ENCODE measurements at places on chromosomes 3 and 15. TPM values are rescaled to one million over a fixed set of nuclear protein-coding genes. Genes with fewer than 3 reads are reported as not detected.

The FBXL2 gene
- not detected for polyA plus RNA-seq

The XXYLT1 gene
- polyA plus RNA-seq = 5.2 TPM

The KCNMB3 gene
- polyA plus RNA-seq = 3.4 TPM

The HTR3E gene
- polyA plus RNA-seq = not detected

The CYP8B1 gene
- polyA plus RNA-seq = not detected

The MINDY4B gene
- polyA plus RNA-seq = not detected
